ENCODE measurements at places on chromosomes 1 and 21. TPM values are rescaled to one million over a fixed set of nuclear protein-coding genes. Genes with fewer than 3 reads are reported as not detected.

Gene DMBX1
- not detected for total RNA-seq

- no peak for DNase-seq
Measured at GRCh38 chr1:113453771-113454083, 63.4 kb downstream of the MAGI3 start.

Gene RIIAD1
- 1.7 TPM for total RNA-seq

GRCh38 chr1:77378723-77379535 is 97.1 kb downstream of the AK5 start:
- no peak for DNase-seq

Gene LEMD1
- not detected for total RNA-seq

Gene ERICH3
- not detected for total RNA-seq

GRCh38 chr1:239952348-239953308 is 139.1 kb upstream of the FMN2 start:
- DNase-seq, result no peak

DNA sequence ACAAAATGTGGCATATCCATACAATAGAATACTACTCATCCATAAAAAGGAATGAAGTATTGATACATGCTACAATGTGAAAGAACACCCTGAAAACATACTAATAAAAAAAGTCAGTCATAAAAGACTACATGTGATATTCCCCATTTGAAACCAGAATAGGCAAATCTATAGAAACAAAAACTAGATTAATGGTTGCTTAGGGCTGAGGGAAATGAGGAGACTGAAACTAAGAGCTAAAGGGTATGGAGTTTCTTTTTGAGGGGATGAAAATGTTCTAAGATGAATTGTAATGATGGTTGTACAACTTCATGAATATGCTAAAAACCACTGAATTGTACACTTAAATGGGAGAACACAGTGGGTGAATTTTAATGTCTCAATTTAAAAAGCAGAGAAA is 50.9 kb downstream of the ACBD6 start:
- DNase-seq, result no peak

GRCh38 chr1:63414691-63415365 is 47.4 kb downstream of the ALG6 start:
- DNase-seq, result no peak

GRCh38 chr1:230746617-230747016 is 571 bp upstream of the CAPN9 start:
- no peak for DNase-seq

GRCh38 chr1:33875862-33876261 is 12.0 kb downstream of the HMGB4 start:
- no peak for DNase-seq

Gene RXRG
- total RNA-seq, result 3.9 TPM

- no peak for DNase-seq
Measured at GRCh38 chr21:19712441-19712840, 1285.8 kb upstream of the NCAM2 start.

DNA sequence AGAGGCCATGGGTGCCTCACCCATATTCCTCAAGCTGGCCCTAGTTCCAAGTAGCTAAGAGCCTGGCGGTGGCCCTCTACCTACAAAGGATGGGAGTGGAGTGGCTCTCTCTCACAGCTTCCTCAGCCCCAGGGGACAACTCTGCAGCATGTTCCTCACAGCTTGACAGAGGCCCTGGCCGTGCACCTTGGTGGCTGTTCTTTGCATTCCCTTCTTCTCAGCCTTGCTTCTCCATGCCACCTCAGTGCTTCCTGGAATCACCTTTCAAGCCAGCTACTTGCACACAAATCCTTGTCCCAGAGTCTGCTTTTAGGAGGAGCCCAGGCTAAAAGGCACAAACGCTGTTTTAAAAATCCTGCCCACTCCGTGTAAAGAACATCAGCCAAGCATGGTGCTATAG is 69.0 kb upstream of the DIRAS3 start:
- peak; percentile 89 for DNase-seq

Gene TDRD5
- 0.06 TPM for total RNA-seq
